Motor neuron (in vitro differentiated cells): ENCODE measurements at places on chromosomes 5 and 9. TPM values are rescaled to one million over a fixed set of nuclear protein-coding genes. Genes with fewer than 3 reads are reported as not detected.

- ATAC-seq = no peak
These were observed 23.7 kb upstream of the STARD4 start for GRCh38 chr5:111535879-111536549.

GRCh38 chr9:114487607-114488300 is 17.5 kb downstream of the WHRN start:
- peak; percentile 88 for ATAC-seq

GRCh38 chr5:54403121-54403520 is 52.4 kb upstream of the HSPB3 start:
- ATAC-seq = no peak

DNA sequence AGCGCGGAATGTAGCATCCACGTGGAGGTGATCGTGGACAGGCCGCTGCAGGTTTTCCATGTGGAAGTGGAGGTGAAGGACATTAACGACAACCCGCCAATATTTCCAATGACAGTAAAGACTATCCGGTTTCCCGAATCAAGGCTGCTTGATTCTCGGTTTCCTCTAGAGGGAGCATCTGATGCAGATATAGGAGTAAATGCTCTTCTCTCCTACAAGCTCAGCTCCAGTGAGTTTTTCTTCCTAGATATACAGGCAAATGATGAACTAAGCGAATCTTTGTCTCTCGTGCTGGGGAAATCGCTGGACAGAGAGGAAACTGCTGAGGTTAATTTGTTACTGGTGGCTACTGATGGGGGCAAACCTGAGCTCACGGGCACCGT is 598 bp downstream of the PCDHA2 start:
- peak; percentile 86 for ATAC-seq

DNA sequence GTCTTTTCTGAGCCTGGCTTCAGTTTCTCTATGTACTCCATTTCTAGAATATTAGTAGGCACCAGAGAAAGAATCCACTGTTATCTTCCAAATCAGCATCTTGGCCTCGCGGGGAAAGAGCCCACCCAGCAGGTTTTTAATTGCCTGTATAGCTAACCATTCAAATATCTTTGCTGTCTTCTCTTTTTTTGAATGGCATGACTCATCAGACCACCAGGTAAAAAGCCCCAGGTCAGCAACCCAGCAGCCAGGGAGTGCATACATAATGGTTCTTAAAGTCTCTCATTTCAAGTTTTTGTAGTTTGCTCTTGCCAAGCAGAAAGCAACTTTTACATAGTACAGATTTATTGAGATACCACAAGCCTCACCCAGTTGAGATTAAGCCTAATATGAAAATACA is 50.7 kb downstream of the TMEM167A start:
- ATAC-seq = peak; percentile 6

- ATAC-seq = no peak
These were observed 123.1 kb upstream of the PHYKPL start for GRCh38 chr5:178355671-178356070.

DNA sequence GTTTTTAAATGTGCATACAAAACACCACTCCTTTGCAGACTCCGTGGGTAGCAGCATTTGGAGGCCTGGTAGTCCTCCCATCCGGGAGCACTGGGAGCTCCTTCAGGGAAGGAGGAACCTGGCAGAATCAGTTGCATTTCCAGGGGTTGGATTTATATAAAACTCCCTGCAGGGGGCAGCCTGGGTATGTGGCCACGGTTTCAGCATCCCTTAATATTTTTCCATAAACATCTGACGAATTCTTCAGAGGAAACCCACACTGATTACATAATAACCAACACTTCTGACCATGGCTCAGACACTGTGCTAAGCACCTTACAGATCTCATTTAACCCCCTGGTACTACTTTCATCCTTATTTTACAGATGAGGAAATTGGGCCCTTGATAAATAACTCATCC is 6.1 kb upstream of the AFAP1L1 start:
- no peak for ATAC-seq

DNA sequence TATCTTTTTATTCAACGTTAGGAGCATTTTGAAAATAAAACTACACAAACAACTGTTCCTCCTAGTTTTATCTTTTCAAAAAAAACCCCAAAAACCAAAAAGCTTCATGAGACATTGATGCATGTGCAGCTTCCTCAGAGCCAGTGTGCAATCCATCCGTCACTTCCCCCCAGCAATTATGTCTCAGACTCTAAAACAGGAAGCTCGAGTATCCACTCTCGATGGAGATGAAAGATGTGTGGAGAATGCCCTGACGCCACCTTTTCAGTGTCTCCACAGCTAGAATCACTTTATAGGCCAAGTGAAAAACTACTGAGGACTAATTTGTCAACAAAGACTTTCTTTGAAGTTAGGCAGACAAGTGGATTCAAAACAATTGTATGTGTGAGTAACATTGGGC is 408.9 kb upstream of the SMARCA2 start:
- ATAC-seq = no peak

DNA sequence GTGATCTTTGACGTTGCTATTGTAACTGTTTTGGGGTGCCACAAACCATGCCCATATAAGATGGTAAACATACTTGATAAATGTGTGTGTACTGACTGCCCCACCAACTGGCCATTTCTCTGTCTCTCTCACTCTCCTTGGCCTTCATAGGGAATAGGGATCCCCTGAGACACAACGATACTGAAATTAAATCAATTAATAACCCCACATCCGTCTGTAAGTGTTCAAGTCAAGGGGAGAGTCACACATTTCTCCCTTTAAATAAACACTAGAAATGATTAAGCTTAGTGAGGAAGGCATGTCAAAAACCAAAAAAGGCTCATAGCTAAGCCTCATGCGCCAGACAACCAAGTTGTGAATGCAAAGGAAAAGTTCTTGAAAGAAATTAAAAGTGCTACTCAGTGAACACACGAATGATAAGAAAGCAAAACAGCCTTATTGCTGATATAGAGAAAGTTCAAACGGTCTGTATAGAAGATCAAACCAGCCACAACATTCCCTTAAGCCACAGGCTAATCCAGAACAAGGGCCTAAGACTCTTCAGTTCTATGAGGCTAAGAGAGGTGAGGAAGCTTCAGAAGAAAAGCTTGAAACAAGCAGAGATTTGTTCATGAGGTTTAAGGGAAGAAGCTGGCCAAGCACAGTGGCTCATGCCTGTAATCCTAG is 111.1 kb downstream of the UGCG start:
- no peak for ATAC-seq

- no peak for ATAC-seq
These were observed 40.9 kb downstream of the NMUR2 start for GRCh38 chr5:152364172-152364571.

- no peak for ATAC-seq
These were observed 45.9 kb upstream of the PCSK1 start for GRCh38 chr5:96478983-96479382.

DNA sequence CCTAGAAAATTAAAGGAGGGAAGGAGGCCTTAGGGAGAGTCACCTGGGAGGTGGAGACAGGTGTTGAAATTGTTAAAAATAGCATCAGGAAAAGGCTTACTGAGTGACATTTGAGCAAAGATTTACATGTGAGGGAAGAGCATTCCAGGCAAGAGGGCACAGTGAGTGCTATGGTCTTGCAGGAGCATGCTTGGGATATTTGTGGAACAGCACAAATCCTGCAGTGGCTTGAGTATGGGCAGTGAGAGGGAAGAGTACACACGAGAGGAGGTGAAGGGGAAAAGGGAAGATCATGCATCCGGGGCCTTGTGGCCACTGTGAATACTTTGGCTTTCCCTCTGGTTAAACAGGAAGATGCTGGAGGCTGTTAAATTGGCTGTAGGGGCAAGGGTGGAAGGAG is 36.6 kb downstream of the ACER2 start:
- no peak for ATAC-seq

DNA sequence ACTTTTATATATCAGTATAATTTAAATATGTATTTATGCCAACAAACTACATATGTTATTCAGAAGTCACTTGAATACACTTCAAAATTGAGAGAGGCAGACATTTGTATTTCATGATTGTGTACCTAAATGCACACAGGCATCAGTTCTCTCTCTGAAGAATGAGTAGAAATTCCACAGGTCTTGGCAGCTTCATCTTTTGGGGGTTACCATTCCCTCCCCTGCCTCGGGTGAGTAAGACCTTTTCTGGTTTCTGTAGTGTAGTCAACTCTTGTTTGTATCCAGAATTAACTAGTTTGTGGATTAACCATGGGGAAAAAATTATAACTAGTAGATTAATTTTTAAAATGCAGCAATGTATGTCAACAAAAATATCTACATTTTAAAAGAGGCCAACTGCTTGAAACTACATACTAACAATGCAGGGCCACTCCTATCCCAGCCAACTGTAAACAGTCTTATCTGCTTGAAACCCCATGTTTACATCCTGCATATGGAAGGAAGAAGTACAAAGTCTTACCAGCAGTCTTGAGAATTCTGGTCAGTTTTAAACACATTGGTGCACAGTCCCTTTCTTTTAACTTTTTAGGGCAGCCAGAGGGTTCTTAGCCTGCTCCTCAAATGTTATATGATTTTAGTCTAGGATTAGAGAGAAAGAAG is 339.6 kb upstream of the KIF2A start:
- no peak for ATAC-seq

DNA sequence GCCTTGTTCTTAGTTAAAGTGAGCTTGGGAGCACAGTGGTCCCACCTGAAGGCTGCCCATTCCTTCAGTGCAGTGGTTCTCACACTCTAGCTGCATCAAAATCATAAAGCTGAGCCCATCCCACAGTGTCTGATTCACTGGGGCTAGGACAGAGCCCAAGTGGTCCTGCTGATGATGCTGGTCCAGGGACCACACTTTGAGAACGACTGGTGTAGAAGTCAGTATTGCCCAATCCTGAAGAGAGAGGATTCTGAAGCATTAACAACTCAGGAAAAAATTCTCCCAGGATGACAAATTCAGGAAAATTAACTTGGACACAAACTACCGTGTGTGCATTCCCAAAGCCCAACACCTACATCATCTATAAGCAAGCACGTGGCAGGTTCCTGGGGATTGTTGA is 176.2 kb downstream of the GABBR2 start:
- no peak for ATAC-seq

DNA sequence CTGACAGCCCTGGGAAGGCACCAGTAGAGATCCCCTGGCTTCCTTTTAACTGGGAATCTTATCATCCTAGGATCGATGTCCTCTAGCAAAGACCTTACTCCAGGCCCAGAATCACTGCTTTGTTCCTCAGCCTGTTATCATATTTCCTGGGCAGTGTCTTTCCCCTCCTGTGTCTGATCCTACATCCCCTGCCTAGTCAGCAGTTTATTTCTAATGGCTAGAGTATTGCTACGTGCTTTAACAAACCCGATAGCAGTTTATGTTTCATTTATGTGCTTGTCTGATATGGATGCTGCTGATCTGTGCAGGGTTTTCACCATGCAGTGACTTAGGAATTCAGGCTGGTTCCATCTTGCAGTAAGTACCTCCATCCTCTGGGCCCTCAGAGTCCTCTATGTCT is 20.9 kb upstream of the BARX1 start:
- no peak for ATAC-seq

- ATAC-seq = no peak
These were observed 103.2 kb downstream of the PTTG1 start for GRCh38 chr5:160524827-160525226.

DNA sequence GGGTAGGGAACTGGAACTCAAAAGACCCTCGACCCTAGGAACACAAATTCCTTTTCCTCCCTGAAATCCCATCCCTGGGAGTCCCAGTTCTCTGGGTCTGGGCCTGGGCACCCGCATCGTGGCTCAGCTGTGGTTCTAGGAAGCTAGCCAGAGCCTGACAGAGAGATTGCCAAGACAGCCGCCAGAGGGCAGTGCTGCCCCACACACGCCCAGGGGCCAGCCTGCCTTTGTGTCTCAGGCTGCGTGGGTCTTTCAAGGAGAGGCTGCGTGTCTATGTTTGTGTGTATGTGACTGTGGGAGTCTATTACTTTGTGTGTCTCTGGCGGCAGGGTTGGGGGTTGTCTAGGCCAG is 32.0 kb upstream of the TTLL11 start:
- ATAC-seq = peak; percentile 91

- no peak for ATAC-seq
These were observed 128.2 kb downstream of the TMEM161B start for GRCh38 chr5:88140396-88140855.

GRCh38 chr9:25206027-25206426 is 472.2 kb downstream of the TUSC1 start:
- ATAC-seq = no peak

DNA sequence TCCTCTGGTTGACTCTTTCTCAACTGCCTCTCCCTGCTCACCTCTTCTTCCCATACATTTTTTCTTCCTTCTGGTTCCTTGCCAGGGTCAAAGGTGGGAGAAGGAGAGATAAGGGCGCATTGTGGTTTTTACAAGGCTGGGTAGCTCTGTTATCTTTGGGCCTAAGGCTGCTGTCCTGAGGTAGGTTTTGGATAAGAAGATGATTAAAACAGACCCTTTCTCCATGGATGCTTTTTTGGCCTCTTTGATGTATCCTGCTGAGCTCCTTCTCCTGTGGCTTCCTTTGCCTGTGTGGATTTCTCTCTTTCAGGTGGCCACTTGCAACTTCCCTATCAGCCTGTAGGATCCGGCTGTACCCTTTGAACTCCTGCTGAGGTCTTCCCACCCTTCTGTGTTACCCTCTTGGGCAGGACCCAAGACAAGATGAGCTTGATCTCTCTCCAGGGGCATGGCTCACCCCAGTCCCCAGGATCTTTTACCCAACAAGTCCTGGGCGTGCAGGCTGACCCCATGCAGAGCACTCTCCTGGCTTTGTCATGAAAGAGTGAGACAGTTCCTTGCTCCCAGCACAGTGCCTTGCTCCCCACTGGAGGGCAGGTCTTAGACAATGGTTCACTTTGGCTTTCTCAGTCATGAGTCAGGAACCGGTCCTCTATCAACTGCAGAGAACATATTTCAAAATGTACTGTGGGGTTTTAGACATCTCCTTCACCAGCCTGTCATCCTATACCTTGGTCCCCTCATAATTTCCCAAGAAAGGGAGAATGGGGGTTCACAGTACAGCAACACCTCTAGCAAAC is 197.9 kb downstream of the TLE4 start:
- ATAC-seq = no peak

DNA sequence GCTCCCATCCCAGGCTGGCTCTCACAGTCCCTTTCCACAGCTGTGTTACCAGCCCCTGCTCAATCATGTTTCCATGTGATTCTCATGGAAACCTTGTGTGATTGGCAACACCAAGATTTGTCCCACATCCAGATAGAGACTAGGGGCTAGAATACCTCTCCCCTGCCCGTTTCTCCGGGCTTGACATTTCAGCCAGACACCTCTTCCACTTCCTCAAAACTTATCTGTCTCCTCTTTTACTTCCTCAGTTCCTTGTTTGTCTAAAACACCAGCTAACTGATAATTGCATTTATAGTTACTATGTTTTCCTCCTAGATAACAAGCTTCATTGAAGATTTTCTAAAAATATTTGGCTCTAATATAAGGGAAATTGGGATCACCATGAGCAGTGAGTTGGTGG is 16.6 kb upstream of the KCNMB1 start:
- ATAC-seq = no peak

Gene TRIM36
- total RNA-seq = 58.4 and 61.2 TPM in 2 replicates
